Type B pancreatic cell (in vitro differentiated cells): ENCODE measurements at places on chromosomes 13 and 19. TPM values are rescaled to one million over a fixed set of nuclear protein-coding genes. Genes with fewer than 3 reads are reported as not detected.

DNA sequence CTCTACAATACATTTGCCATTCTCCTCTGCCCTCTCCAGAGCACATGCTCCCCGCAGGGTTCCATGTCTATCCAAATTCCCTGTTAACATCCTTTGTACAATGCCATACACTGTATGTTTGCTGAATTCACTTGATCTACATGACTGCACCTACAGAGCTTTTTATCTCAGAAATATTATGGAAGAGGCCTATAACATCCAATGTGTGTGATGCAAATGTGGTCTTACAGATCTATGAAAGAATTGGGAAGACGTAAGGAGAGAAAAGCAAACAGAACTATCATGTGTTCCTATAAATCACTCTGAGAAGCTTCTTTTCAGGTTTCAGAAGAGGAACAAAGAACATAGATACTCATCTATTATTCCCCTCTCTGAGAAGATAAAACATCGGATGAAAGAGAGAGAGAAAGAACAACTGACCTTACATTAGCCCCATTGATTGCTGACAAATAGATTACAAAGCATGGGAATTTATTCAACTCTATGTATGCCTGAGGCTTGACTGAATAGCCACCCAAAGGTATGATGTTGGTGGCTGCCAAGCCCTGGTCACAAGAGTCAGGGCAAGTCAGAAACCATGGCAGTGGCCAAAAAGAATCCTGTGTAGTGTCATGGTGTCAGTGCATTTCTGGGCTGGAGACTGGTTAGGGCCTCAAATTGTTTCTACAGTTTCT lies 425.2 kb downstream of the FOXO1 start:
- H3K4me3 ChIP-seq: no peak overlapping the region
- H3K27me3 ChIP-seq: peaks cover 4% of the 10 kb centered on the region
- H3K4me1 ChIP-seq: no peaks in the 10 kb centered on the region

DNA sequence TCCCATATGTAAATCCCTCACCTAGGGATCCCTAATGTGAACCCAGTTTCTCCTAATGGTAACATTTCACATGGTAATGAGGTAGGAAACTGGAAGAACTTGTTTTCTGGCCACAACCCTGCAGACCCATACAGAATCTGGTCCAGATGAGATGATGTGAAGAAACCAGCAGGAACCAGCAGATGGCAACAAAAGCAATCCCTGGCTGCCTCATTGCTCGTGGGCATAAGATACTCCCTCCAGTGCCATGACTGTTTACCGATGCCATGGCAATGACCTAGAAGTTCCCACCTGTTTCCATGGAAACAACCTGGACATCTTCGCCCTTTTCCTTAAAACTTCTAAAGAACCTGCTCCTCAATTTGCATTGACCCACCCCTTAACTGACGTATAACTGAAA lies 1.4 kb upstream of the CD209 start:
- no peaks in the 10 kb centered on the region for H3K36me3 ChIP-seq
- H3K4me3 ChIP-seq: no peak overlapping the region
- H3K27ac ChIP-seq: no peak overlapping the region
- peaks cover 3% of the 10 kb centered on the region for H3K27me3 ChIP-seq

DNA sequence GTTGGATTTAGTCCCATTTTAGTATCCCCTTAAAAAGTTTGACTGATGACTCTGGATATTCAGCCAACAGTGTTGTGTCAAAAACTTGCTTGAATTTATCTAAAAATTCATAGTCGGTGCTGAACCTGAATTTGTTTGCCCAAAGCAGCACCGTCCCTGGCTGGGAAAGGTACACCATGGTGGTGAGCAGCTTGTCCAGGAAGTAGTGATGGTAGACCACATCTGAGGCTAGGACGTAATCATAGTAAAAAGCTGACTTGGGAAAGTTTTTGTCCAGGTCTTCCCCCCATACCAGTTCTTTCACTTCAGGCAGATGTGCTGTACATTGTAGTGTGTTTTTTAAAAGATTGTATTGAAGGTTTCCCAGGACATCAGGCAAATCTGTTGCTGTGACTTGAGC lies 8.8 kb downstream of the METTL21C start:
- H3K4me1 ChIP-seq: no peaks in the 10 kb centered on the region
- H3K27ac ChIP-seq: no peak overlapping the region
- peaks cover 3% of the 10 kb centered on the region for H3K36me3 ChIP-seq

CEACAM20 gene
- 2.3 TPM in 1 of 2 replicates, not detected in the other for total RNA-seq
